ENCODE measurements at places on chromosomes 6 and 20.

DNA sequence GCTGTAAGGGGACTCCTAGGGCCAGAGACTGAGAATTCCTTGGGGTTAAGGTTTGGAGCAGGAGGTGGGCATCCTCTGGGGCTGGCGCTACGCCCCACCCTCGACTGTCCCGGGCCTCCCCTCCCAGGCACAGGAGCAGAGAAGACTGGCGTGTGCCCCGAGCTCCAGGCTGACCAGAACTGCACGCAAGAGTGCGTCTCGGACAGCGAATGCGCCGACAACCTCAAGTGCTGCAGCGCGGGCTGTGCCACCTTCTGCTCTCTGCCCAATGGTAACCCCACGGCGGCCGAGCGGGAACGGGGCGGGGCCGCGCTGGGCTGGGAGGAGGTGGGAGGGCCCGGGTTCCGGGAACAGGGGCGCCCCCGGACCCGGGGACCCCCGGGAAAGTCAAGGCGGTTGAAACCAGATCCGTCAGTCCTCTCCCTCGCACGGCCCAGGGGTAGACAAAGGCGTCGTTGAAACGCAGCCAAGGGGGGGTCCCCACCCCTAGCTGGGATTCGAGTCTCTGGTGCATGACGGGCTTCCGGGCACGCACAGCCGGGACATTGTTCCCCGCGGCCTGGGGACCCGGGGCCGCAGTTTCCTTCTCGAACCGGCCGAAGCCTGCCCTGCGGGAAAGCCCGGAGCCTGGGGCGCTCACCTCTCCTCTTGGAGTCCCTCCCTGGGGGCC is 844 bp downstream of the WFDC2 start:
- no peak for DNase-seq

GRCh38 chr6:146028252-146028795 is 538 bp upstream of the GRM1 start:
- DNase-seq: no peak

GRCh38 chr6:139028215-139028657 is 309 bp upstream of the ABRACL start:
- DNase-seq: no peak

- DNase-seq: no peak
Observed at GRCh38 chr6:166476061-166476591, 93.4 kb upstream of the MPC1 start.

- no peak for DNase-seq
Observed at GRCh38 chr6:119960456-119960855, 610.9 kb upstream of the MAN1A1 start.

DNA sequence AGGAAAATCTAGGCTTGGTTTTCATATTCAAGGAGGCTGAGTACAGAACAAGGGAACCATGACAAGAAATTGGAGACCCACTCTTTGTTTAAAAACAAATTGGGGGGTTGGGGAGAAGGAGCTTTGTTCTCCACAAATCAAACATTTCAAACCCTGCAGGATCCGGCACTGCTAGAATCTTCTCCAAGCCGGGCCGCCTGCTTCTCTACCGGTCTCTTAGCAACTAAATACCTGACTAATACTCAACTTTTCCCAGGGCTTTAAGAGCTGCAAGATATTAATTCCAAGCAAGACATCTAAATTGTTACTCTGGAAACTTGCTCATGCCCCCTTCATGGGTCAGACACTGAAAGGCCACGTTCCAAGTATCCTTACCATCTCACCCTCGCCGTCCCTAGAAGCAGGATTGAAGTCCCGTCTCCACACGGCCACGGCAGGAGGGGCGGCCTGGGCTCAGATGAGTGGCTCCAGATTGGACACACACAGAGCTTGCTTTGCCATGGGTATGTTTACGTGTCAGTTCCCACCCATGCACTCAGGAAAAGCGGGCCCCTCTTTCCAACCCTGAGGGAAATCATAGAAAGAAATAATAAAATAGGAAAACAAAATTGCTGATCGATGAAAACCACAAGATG is 126.4 kb upstream of the CDH4 start:
- DNase-seq: no peak

DNA sequence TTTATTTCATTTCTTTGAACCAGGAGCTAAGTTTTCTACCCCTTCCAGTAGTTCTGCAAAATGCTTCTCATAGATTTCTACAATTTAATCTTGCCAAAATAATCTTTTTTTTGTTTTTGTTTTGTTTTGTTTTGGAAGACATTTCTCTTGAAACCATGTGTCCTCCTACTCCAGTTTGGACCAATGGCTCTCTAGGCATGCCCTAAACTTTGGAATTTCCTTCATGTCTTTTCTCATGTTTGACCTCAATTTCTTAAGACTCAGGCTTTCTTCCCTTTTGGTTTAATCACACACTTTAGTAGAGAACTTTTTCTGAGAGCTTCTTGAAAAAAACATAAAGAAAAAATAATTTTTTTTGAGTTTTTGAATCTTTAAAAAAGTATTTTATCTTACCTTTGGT is 173.8 kb downstream of the GJA1 start:
- no peak for DNase-seq

DNA sequence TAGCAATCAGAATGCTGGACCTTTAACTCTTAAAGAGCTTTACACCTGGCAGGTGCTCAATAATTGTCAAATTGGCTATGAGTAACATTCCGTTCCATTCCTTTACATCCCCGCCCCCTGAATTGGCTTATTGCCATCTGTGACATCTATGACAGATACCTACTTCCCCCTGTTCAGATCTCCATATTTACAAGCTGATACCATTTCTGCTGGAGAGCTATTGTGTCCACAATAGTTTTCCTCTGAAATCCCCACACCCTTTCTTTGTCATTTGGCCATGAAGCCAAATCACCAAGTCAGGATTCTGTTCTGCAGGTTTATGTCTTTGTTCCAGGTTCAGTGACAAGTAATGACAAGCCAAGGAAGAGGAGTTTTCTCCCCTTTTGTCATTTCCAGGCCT is 3.2 kb downstream of the CDH26 start:
- no peak for DNase-seq

GRCh38 chr6:159494586-159494972 is 198.5 kb downstream of the SOD2 start:
- DNase-seq: no peak

DNA sequence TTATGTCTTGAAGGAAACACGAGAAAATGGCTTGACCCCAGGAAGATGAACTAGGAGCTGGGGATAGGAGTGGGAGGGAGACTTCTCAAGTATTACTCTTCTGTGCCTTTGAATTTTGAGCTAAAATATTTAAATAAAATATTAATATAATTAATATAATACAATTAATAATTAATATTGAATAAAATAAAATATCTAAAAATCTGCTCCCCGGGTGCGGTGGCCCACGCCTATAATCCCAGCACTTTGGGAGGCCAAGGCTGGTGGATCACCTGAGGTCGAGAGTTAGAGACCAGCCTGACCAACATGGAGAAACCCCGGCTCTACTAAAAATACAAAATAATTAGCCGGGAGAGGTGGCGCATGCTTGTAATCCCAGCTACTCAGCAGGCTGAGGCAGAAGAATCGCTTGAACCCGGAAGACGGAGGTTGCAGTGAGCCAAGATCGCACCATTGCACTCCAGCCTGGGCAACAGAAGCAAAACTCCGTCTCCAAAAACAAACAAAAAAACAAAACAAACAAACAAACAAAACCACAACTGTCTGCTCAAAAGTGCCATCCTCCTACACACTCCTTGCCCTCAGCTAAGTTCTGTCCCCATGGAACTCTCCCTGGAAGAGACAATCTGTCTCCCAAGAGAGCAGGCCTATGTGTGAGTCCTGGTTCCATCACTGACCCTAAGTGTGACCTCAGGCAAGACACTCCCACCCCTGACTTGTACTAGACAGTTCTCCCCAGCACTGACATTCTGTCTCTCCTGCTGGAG is 13.7 kb upstream of the TRIB3 start:
- no peak for DNase-seq

- no peak for DNase-seq
Observed at GRCh38 chr6:123806561-123806960, 2.9 kb downstream of the NKAIN2 start.

- no peak for DNase-seq
Observed at GRCh38 chr20:4051413-4052138, 36.2 kb upstream of the RNF24 start.

- DNase-seq: no peak
Observed at GRCh38 chr6:73250016-73250415, 13.0 kb downstream of the KHDC1 start.

DNA sequence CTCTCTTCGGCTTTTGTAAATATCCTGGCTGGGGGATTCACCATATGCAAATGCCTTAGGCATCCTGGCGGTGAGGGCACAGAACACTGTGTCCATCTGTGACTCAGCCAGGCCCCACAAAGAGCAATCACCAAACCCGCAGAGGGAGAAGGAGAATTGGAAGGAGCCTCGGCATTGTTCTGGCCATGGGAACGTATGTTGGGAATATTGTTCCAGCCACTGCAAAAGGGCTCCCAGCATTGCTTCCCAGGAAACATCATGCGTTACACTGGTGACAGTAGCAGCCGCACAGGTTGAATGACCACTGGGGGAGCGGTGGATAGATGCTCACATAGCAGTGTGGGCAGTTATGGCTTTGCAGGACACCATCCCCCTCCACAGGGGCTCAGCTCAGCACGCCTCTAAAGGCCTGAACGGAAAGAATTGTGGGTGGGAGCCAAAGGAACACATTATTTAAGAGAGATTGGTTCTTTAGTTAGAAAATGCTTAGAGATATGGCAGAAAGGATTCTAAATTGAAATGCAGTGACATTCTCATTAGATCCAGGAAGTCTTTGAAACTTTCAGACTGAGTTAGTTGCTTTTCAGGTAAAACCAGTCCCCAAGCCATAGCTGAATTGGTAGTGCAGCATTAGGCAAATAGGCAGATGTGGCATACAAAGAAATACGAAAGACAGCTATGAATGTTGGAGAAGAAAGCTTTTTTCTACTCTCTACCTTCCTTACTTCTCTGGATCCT is 104.3 kb downstream of the RNF144B start:
- no peak for DNase-seq

DNA sequence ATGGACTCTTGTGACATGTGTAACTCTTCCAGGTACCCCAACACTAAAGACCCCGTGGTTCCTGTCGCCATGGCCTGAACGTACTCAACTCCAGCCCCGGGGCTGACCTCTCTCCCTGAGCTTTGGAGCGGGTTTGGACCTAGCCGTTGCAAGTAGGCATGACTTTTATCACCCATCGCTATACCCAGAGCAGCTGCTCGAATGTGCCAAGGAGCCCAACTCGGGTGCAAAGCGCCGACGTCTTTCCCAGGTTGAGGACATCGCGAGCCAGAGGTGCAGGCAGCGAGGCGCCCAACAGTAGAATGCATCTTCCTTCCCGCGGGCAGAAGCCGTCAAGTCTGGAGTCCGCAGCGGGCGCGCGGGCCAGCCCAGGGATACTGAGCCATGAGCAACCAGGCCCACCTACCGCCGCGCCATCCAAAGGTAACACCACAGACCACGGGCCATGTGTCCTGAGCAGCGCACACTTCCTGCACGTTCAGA is 5.7 kb upstream of the LAMP5 start:
- no peak for DNase-seq

- DNase-seq: no peak
Observed at GRCh38 chr20:4465212-4465611, 256.5 kb upstream of the PRND start.

DNA sequence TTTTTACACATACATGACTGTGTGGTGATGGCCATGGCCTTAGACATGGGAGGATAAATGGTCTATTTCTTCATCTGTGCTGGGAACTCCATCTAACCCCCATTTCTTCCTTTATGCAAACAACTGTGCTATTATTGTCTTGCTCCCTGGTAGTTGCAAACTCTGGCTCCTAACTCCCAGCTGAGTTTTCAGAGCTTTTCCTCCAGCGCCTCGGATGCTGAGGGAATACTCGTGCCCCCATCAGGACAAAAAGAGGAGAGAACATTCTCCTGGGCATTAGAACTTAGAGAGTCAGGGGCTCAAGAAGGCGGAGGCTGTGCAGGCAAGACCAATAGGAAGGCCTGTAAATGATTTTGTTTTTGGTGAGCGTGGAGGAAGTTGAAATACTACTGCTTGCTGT is 2.1 kb downstream of the DAAM2 start:
- no peak for DNase-seq

- no peak for DNase-seq
Observed at GRCh38 chr6:111410371-111410770, 72.6 kb downstream of the REV3L start.

DNA sequence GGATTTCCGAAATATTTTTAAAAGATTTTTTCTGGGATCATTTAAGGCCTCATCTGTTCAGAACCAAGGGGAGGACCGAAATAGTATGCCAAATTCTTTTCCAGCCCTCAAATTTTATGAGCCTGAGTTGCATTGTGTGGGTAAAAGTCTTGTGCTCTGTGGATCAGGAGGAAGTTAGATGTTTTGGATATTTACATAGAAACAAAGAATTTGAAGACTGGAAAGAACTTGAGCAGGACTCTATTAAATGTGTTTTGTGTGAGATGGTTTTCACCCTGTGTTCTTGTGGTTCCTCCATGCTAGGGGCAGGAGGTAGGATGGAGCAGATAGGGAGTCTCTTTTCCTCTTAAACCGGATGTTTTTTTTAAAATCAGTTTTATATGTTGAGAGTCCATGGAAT is 329.1 kb downstream of the LAMA2 start:
- DNase-seq: no peak

GRCh38 chr6:117947234-117947633 is 40.2 kb downstream of the SLC35F1 start:
- no peak for DNase-seq

DNA sequence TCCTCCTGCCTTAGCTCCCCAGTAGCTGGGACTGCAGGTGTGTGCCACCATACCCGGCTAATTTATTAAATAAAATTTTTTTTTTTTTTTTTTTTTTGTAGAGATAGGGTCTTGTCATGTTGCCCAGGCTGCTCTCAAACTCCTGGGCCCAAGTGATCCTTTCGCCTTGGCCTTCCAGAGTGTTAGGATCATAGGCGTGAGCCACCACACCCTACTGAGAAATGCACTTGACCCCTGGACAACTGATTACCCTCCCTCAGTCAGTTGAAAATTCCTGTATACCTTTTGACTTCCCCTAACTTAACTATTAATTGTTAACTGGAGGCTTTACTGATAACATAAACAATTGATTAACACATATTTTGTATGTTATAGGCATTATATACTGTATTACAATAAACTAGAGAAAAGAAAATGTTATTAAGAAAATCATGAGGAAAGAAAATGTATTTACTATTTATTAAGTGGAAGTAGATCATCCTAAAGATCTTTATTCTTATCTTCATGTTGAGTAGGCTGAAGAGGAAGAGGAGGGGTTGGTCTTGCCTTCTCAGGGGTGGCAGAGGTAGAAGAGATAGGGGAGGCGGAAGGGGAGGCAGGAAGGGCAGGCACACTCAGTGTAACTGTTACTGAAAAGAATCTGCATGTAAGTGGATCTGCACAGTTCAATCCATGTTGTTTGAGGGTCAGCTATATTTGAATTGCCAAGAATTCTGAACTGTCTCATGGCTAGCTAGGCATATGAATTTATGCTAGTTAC is 104.3 kb downstream of the FARS2 start:
- no peak for DNase-seq

GRCh38 chr6:88858455-88858854 is 105.0 kb downstream of the RNGTT start:
- DNase-seq: no peak

DNA sequence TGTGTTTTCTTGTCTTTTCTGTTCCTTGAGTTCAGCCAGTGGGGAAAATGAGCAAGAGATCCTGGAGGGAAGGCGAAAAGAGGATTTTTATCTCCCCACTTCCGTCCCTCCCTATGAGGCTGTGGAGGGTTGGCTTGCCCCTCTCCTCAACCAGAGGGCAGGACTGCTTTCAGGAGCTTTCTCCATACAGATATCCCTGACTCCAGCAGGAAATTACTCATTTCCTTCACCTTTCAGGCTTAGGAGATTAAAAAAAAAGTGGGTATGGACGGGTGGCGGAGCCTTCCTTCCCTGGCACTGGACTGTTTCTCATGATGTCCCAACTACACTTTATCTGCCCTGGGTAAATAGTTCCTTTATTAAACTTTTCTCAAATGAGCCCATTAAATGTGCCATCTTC is 241.2 kb downstream of the FRK start:
- no peak for DNase-seq

All from brain pericyte (primary cell).